ENCODE measurements at places on chromosomes 11 and 22. TPM values are rescaled to one million over a fixed set of nuclear protein-coding genes. Genes with fewer than 3 reads are reported as not detected.

Gene SNX32
- total RNA-seq, result 2.4 TPM

Gene KRTAP5-4
- total RNA-seq, result not detected

Gene PTDSS2
- total RNA-seq, result 31.2 TPM

Gene SLCO2B1
- not detected for total RNA-seq

Gene PNPLA3
- 0.19 TPM for total RNA-seq

Gene CSRP3
- total RNA-seq, result not detected

Gene LGR4
- 0.42 TPM for total RNA-seq

Gene ADM
- 3.7 TPM for total RNA-seq

Gene RAC2
- 834 TPM for total RNA-seq

Gene BCO2
- total RNA-seq, result 2.3 TPM

Gene CD3G
- total RNA-seq, result 192 TPM

Gene MN1
- total RNA-seq, result 0.14 TPM

Gene OSM
- 122 TPM for total RNA-seq

Gene TPBGL
- total RNA-seq, result 0.07 TPM

Gene BID
- 16.4 TPM for total RNA-seq

Gene DRD4
- 0.16 TPM for total RNA-seq

Gene CBLIF
- total RNA-seq, result not detected

Gene PTPRCAP
- total RNA-seq, result 390 TPM

Gene ISX
- total RNA-seq, result not detected

Gene CHRDL2
- not detected for total RNA-seq

Gene LMO1
- total RNA-seq, result not detected

Gene XKR3
- 0.18 TPM for total RNA-seq

Gene OR6T1
- total RNA-seq, result not detected

Gene OR51E1
- total RNA-seq, result not detected

Gene CRYBB3
- not detected for total RNA-seq

Gene THY1
- total RNA-seq, result 0.30 TPM

Gene ZFTA
- 4.2 TPM for total RNA-seq

Gene IFITM10
- 0.96 TPM for total RNA-seq

Gene FGF4
- total RNA-seq, result not detected

Gene KRTAP5-7
- not detected for total RNA-seq

Gene TRIM49B
- not detected for total RNA-seq

Gene SAAL1
- 30.0 TPM for total RNA-seq

Gene INS
- total RNA-seq, result not detected

Gene TNNI2
- total RNA-seq, result not detected

Gene E2F8
- total RNA-seq, result 32.9 TPM

Gene CNGA4
- total RNA-seq, result not detected

Gene SNX15
- 18.9 TPM for total RNA-seq

All from activated CD8-positive, alpha-beta memory T cell treated with anti-CD3 and anti-CD28 coated beads, Interleukin-2, amount 10 ng/mL, durations not matched to agents 7 days and 5 days (primary cell).